ENCODE measurements at places on chromosomes 3 and 15.
A peak's percentile ranks its signal among the peaks of the same experiment; 100 is the strongest.

DNA sequence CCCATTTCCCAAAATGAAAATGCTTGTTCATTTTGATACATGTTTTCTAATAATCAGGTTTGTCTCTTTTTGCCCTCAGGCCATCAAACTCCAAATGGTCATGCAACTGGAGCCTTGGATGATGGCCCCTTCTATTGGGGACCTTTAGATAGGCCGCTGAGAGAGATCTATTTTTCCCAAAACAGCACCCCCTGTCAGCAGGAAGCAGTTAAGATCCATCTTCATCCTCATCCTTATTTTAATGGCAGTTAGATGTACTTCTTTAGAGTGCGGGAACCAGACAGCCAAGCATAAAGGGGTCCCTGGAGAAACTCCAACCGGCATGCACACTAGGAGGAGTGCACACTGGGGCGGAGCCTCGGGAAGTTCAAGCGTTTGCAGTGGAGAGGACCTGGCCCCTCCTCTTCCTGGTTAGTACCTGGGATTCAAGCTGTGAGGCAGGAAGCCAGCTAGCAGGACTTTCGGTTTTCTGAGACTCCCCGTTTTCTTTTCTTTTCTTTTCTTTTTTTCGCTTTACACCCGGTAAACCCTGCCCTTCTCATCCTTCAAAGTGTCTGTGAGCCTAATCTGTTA lies 31.9 kb upstream of the STRIT1 start:
- peak; percentile 26 for DNase-seq

GRCh38 chr3:89171687-89172545 lies 64.5 kb downstream of the EPHA3 start:
- no peak for DNase-seq

- DNase-seq = peak; percentile 32
Measured at GRCh38 chr3:45106874-45107273, 39.3 kb downstream of the CDCP1 start.

- no peak for DNase-seq
Measured at GRCh38 chr15:100731267-100732152, 129.1 kb downstream of the ASB7 start.

DNA sequence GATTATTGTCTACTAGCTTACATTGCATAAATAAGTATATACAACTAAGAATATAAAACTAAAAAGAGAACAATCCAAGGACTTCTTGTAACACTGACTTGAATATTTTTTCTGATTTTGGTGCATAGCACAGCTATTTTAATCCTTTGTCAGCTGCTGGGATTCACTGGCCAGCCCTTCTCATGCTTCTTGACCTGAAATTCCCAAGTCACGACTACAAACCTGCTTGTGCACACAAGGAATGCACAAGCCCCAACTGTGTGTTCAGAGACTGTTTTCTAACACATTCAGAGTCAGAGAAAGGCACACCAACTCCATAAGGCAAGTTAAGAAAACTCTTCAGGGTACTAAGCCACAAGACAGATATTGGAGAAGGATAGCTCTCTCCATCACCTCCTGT lies 80.9 kb downstream of the TNIK start:
- peak; percentile 74 for DNase-seq

DNA sequence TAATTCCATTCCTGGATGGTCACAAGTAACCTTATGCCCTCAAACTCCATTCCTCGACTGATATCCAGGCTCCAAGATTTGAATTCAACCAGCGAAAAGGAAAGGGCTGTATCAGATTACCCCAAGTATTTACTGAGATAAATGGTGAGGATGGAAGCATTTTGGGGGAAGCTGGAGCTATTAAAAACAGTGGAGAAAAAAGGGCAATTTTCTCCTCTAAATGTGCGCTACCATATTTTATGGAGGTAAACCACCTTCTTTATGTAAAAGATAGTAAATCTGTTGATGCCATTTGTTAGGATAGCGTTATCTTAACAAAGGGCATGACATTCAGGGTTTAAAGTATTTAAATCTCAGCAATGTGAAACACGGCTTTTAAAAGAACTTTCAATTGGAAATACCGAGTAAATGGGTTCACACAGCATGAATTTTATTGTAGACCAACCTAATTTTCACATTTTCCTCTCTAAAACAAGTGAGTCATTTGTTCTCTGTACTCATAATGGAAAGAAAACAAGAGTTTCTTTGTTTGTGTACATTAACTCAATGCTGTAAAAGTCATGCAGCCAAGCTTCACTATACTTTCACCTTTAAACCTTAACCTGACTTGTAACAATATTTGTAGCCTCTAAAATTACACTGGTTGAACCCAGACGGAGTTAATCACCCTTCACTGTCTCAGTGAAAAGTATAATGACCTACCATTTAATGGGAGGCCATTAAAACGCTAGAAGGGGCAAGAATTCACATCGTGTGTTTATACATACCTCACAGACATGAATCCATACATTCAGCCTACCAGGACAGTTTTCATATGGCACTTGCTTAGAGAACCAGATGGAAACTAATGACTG lies 773.4 kb downstream of the ROBO1 start:
- no peak for DNase-seq

- DNase-seq = no peak
Measured at GRCh38 chr15:87263296-87263695, 993.2 kb downstream of the NTRK3 start.

DNA sequence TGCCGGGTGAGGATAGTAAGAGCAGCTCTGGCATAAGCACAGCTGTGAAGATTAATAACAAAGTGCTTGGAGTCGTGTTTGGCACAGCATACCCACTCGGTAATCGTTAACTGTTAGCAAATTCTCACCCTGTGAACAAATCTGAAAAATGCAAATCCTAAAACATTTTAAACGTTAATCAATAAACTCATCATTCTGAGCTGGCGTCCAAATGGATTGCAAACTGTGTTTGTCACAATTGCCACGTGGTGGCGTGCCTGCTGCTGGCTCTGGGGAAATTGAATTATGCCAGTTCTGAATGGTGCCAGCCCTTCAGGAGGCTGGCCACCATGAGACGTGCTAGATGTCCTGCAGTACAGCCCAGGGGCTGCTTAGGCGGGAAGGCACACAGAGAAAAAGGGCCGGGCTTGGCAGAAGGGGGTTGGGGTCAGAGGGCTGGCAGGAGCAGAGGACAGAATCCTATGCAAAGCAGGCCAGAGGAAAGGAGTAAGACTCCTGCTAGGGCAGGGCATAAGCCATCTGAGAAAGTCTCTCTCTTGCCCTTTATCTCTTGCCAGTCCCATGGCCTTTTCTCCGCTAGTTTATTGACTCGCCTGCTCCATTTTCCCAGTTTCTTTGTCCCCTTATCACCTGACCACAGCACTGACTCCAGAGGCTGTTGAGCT lies 22.1 kb upstream of the POLG start:
- peak; percentile 70 for DNase-seq

DNA sequence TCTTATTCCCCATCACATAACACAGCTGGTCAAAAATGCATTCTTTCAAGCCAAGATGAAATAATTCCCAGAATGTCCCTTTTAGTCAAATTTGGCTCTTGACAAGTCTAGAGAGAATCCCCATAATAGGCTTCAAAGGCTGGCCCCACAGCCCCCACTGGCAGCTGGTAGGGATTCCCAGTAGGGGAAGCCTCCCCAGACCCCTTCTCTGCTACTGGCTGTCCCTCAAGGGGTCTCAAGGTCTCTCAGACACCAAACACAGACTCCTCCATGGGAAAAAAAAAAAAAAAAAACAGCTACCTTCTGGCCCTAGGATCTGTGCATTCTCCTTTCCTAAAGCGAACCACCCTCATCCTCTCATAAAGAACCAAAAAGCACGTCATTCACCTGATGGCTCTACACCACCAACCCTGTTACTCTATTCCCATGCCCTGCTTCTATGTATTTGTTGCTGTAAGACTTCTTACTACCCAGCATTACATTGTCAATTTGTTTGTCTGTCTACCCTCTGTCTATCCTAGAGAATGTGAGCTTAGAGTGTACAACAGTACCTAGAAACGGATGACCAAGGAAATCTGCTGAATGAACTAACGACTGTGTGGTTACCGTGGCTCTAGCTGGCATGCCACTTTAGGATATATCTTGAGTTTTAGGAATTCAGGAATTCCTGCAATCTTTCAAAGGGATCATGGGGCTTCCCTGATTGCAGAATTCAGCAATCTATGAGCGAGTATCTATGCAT lies 164.1 kb upstream of the NSMCE3 start:
- peak; percentile 28 for DNase-seq

GRCh38 chr3:32531010-32531647 lies 28.5 kb upstream of the CMTM6 start:
- no peak for DNase-seq

DNA sequence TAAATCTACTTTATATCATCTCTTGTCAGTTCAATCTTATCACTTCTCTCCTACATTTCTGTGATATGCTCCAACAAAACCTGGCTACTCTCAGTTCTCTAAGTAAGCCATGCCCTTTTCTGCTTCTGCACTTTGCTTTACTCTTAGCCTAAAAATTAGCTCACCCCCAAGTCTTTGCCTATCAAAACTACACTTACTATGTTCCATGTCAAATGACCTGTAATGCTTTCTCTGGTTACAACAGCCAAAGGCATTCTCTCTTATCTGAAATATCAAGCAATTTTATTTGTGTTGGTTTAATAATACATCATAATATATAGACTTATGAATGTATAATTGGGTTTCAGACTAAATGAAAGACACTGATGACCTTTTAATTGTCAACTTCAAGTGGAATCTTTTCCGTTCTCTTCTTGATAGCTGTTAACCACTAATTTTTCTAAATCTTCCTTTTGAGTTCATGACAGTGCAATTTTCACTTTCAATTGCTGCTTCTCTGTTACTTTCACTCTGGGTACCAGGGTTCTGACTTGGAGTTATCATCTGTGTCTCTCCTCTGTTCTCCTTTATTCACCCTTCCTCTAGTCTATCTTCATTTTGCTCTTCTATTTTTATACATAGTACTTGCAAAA lies 619.0 kb upstream of the GOLIM4 start:
- DNase-seq = no peak

- DNase-seq = peak; percentile 30
Measured at GRCh38 chr3:191350396-191351090, 20.2 kb upstream of the UTS2B start.

DNA sequence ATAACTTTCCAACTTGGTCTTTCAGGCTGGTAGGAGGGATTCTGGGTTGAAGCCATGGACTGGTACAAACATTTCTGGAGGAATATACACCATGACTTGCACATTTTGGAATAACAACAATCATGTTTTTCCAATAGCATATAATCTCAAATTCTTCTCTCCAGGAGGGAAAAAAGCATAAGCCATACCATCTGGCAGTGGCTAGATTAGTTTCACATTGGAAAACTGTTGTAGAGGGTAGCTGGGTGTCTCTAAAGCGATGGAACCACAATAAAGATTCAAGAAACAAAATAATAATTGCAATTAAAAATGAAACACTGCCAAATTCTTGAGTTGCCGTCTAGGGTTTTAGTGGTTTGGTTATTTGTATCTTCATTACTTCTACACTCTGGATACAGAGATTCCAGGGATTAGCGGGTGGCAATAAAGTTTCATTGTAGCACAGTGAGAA lies 278.5 kb upstream of the RASGRP1 start:
- no peak for DNase-seq

GRCh38 chr3:46283881-46284450 lies 41.7 kb downstream of the CCR3 start:
- no peak for DNase-seq

GRCh38 chr3:40620151-40620550 lies 95.4 kb downstream of the ZNF621 start:
- DNase-seq = peak; percentile 63

- DNase-seq = no peak
Measured at GRCh38 chr15:96002890-96003859, 327.3 kb upstream of the NR2F2 start.

- DNase-seq = no peak
Measured at GRCh38 chr15:100500226-100500990, 28.3 kb downstream of the CERS3 start.

DNA sequence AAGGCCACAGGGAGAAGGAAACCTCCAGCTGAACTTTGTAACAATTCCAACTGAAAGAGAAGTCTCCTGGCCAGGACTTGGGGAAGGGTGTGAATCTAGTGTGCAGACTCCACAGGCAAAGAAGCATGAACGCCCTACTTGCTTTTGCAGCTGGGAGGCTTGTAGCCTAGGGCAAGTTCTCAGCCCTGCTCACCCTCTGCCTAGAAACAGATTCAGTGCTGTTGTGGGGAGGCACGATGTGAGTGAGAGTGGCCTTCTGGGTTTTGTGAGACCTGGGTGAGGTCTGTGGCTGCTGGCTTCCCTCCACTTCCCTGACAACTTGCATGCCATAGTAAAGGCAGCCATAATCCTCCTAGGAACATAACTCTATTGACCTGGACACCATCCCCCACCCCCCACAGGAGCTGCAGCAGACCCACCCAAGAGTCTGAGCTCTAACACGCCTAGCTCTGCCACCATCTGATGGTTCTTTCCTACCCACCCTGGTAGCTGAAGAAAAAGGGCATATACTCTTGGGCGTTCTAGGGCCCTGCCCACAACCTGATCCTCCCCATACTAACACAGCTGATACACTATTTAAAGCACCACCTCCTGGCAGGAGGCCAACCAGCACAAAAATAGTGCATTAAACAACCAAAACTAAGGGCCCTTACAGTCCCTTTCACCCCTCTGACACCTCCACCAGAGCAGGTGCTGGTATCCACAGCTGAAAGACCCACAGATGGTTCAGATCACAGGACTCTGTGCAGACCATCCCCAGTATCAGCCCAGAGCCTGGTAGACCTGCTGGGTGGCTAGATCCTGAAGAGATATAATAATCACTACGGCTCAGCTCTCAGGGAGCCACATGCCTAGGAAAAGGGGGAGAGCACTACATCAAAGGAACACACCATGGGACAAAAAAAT lies 426.5 kb downstream of the IGSF11 start:
- no peak for DNase-seq

DNA sequence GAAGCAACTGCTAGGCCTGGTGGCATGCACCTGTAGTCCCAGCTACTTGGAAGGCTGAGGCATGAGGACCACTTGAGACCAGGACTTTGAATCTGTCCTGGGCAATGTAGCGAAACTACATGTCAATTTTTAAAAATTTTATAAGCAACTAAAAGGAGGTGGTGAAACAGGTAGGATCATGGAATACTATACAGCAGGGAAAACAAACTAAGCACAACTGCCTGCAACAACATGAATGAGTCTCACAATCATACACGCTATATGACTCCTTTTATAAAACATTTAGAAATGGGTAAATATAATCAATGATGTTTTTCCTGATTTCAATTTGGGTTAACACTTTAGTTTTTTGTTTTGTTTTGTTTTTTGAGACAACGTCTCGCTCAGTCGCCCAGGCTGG lies 29.5 kb upstream of the CNBP start:
- DNase-seq = no peak

- DNase-seq = no peak
Measured at GRCh38 chr3:157109267-157110141, 50.4 kb downstream of the CCNL1 start.

- DNase-seq = no peak
Measured at GRCh38 chr15:90306560-90306959, 41.1 kb downstream of the NGRN start.

- DNase-seq = no peak
Measured at GRCh38 chr3:146803745-146804144, 198.6 kb upstream of the PLSCR5 start.

Measured in kidney tubule cell (primary cell).